ENCODE measurements at places on chromosomes 4 and X.

GRCh38 chr4:82097504-82097903 is 276.3 kb downstream of the HNRNPD start:
- DNase-seq = no peak

DNA sequence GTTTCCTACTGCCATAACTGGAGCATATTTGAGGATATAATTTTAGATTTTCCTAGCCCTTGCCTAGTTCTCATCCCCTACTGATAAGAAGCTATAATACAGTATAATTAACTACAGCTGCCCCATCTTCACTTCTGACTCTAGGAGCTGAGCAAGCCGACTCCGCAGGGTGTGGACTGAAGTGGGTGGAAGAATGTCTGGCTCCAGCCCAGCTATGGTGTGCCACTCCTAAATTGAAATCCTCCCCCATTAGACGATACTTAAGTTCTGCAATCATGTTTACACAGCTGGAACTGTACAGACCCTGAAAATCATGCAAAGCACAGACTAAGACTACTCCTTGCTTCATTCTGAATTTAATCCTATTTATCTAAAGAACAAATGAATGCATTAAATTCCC is 93.1 kb downstream of the PCDH19 start:
- DNase-seq = no peak

- DNase-seq = no peak
These were observed 65.3 kb downstream of the EGF start for GRCh38 chr4:109977854-109978501.

- DNase-seq = no peak
These were observed 46.3 kb downstream of the TBCK start for GRCh38 chr4:106269711-106270110.

DNA sequence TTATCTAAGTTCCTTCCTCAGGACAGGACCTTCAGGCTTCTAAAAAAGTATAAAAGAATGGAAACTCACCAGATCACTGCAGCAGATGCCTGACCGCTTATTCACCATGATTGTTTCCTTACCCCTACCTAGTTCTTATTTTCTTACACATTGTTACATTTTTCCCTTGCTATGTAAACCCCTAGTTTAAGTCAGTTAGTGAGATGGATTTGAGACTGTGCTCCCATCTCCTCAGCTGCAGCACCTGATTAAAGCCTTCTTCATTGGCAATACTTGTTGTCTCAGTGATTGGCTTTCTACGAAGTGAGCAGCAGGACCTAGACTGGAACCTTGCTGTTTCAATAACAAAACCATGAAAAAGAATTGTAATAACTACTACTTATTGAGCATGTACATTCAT is 4.7 kb downstream of the SPARCL1 start:
- no peak for DNase-seq

DNA sequence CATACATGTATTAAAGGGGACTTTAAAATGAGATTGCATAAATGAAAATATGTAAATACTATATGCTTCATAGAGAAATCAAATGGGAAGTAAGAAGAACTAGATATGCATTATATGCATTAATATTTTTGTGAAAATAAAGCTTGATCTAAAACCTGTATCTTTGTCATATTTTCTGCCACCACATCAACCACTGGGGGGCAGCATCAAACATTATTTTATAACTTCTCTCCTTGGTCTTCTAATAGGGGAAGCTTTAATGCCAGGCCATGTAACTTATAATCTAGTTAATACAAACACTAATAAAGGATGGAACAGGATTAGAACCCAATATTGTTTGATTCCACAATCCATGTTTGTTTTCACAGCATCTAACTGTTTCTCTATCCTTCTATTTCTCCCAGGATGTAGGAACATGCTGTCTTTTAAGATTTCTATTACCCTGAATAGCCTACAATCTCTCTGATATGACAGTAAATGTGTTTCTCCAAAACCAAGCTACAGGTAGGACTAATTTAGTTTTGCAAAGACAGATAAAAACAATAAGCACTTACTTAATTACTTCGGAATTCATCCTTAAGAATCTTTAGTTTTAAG is 10.0 kb downstream of the QRFPR start:
- DNase-seq = no peak

GRCh38 chr4:14155803-14156202 is 528.3 kb upstream of the BOD1L1 start:
- DNase-seq = no peak

DNA sequence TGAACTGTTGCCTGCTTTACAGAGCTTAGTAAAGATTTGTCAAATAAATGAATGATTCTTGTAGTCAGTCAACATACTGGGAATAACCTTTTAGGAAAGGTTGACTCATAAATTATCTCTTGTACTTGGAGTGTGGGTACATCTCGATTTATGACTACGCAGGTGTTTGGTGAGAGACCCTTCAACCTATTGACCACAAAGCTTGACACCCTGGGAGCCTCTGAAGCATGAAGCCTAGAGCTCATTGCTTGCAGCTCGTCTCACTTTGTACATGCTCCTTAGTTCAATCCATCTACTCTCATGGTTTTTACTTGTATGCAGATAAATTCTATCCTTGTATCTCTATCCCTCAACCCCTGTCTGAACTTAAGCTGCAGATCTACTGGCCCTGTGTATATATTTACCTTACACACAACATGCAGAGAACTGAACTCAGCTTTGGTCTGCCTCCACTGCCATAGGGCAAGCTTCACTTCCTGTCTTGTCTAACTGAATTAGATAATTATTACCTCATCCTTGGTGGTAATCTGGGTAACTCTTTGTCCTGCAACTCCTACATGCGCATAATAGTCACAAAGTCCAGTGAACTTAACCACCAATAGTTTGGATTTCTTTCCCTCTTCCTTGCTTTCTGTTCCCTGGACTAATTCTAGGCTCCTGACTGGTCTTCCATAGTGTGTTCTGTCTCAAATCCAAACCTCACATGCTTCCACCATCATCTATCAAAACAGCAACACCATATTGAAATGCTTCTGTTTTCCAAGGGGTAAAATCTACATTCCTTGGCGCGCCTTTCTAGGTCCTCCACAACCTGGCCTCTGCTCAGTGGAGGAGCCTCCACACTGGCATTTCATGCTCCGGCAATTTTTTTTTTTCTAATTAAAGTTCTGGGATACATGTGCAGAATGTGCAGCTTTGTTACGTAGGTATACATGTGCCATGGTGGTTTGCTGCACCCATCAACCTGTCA is 32.2 kb upstream of the FAT1 start:
- DNase-seq = no peak

DNA sequence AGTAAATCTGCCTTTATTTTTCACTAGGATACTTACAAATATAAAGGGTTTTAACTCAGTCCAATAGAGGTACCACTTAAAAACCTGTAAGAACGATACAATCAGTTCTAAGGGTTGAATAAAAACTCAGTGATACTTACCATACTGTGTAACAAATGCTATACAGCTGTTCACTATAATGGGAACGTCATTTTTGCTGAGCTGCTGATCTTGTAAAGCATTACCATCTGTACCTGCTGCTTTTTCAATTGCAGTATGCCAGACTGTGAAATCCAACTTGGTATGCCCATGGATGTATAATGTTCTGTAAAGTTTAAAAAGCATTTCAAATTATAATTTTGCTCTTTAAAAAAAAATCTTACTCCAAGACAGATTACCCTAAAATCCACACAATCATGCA is 111.2 kb downstream of the ARAP2 start:
- no peak for DNase-seq

DNA sequence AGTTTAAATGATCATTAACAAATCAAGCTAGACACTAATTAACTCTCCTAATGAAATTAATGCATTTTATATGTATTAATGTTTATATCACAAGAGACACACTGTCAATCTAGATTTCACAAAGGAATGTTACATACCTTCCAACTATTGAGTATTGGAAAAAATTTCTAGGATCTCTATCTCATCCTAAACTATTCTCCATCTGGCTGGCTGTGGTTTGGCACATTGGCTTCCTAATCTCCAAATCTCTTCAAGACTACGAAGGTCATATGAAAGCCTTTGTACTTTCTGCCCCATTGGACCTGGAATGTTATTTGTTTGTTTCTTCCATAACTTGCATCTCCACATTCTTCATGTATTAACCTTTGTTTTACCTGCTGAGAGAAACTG is 1160.0 kb downstream of the ADGRL3 start:
- DNase-seq = no peak

- no peak for DNase-seq
These were observed 44.0 kb downstream of the RELL1 start for GRCh38 chr4:37641886-37642849.

DNA sequence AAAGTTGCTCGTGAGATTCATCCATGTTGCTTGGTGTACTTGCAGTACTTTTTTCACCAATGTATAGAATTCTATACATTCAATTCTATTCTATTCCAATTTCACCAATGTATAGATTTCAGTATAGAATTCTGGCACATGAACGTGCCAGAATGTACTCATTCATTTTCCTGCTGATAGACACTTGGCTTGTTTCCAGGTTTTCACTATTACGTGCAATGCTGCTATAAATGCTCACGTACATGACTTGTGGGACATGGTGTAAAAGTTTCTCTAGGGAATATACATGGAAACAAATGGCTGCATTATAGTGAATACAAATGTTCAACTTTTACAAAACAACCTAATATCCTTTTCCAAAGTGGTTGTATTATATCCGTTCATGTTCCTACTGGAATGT is 6.8 kb upstream of the CXorf66 start:
- DNase-seq = no peak

- DNase-seq = no peak
These were observed 208.7 kb upstream of the FTHL17 start for GRCh38 chrX:31280580-31280979.

DNA sequence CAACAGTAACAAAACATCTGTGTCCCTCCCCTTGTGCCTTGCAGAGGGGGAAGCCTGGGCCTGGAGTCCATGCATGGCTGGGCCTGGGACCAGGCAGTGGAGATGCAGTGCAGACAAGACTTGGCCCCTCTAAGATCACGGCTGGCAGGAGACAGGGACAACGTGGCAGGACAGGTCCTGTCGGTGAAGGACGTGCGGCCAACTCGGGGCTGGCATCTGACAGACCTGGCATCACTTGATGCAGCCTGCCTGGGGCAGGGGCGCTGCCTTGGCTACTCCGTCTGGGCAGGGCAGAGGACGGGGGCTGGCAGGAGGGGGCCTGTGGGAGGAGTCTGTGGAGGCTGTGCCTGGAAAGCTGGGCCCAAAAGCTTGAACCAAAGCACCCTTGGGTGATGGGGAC is 112.1 kb downstream of the CPZ start:
- DNase-seq = no peak

DNA sequence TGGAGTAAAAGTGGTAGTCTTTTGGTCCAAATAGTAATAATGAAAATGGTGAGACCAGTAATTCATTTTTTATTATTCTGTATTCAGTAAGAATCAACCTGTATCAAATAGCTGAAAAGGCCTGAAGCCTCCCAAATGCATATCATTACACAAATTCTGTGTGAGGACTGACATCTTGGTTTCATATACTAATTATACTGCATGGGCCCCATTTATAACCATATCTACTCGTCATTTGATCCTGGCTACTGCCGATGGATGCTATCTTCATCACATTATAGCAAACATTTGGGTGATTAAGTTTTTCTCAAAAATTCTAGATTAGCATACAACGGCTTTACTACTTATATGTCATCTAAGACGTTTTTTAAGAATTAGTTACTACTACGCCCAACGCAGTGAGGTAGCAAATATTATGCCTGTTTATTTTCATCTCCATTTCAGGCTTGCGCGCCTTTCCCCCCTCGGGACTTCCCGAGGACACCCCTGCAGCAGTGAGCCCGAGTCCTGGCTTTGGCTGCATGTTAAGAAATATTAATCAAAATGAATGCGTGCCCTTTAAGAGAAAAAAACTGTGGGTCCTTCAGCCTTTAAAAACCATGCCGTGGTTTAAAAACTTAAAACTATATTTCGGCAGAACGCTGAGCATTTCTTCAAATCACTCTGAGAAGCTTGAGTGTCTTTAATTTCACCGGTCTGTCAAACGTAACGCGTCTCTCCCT is 814 bp upstream of the MMAA start:
- DNase-seq = peak; percentile 35

GRCh38 chr4:170336238-170336775 is 246.6 kb upstream of the AADAT start:
- no peak for DNase-seq

DNA sequence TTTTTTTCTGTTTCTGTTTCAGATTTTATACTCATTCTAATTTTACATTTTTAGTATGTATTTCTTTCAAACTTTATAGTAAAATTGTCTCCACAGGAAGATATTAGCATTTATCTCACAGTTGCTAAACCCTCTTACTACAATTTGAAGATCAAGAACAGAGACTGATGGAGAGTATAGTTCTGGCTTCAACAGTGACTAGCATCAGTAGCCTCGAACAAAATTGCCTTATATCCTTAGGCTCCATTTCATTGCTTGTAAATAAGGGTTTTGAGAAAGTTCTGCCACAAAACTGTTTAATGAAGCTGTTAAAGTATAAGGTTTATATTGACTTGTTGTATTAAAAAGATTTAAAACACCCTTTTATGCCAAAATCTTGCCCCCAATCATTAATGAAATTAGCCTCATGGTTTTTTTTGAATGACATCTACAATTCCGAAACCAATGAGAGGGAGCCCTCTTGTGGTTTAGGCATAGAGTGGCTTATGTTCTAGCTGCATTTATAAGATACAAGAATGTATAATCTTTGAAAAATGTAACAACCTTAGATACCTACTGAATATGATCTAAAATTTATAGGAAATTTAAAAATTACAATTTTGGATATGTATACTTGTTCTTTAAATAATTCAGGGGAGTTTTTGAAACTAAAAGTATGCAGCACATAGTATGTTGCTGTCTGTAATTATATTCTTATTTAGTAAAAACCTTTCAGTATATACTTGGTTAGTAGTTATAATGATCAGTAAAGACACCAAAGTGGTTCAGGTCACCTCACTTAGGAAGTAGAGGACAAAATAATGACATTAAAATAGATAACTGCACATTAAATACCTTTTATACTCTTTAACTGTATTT is 109.8 kb upstream of the HPGD start:
- no peak for DNase-seq

DNA sequence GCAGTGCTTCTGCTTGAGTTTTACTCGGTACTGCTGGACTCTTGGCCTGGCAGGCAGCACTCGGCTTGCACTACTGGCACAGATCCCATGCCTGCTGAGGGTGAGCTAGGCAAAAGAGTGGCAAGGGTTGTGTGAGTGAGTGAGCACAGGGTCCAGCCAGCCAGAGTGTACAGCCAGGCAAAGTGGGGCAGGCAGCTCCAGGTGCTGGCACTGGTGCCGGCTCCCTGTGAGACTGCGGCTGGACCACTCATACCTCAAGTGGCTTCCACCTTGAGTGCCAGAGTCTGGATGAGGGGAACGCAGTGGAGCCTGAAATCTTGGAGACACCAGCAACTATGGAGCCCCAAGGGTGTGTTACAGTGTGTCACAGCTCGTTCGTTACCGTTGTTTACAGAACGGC is 1451.9 kb upstream of the AGA start:
- DNase-seq = no peak

- no peak for DNase-seq
These were observed 70.8 kb upstream of the HHIP start for GRCh38 chr4:144575181-144575580.
